IPS DF 6.9 (cell line): ENCODE measurements at places on chromosomes 13 and 19.

DNA sequence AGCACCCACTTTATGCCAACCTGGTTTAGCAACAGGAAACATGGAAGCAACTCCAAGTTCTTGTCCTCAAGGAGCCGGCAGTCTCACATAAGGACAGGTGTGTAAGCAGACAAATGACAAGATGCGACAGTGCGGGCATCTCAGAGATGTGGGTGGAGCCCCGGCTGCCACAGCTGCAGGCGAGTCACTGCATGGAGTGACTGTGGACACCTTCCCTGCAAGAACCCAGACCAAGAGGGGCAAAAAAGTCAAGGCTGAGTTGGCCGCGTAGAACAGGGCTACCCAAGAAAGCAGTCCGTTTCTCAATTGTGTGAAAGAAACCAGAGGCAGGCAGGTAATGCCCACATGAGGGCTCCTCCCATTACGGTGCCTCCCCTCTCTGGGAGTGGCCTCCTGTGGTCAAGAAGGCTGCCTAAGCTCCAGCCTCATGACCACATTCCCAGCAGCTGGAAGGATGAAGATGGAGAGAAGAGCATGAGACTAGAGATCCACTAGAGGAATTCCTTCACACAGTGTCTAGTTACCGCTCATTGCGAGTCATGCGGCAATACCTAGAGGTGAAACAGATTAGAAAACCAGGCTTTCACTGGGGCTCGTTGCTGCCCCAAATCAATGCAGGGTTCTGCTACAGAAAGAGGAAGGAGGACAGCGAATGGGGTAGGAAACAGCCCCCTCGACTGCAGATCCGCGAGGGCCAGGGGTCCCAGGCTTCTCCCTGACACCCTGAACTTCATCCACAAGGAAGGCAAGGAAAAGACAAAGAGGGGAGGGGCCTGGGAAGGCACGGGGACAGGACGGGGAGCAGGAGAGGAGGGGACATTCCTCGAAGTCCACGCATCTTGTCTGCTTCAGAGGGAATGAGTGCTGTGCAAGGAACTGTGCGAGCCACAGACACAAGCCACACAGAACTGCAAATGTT is 80.2 kb downstream of the SPACA7 start:
- no peak for DNase-seq

DNA sequence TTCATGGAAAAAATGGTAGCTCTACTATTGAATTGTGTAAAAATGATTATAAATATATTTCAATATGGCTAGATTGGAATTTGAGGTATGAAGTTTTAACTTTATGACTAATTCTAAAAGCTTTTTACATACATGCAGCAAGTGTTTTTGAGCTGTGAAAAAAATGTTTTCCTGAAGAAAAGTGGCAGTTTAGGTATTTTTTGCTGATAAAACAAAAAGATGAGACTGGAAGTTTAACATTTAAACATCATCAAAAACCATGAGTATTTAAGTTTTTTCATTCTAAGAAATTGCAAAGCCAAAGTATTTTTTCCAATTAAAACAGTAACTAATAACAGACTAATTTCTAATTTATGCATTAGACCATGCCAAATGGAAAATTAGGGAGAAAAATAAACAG is 751.1 kb downstream of the FGF9 start:
- no peak for DNase-seq

DNA sequence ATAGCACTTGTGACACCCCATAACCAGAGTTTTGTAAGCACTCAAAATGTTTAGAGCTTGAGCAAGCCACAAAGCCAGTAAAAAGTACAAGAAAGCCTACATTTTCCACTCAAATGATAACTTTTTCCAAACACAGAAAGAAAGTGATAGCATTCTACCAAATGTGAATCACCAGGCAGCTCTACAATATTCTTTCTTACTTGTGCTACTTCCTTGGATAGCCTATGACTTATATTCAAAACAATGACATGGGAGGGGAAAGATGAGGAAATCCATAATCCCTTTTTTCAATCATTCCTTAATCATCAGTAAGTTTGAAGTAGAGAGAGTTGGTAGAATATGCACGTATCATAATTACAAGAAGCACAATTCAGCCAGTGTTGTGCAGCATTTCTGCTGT is 650.8 kb upstream of the PCDH9 start:
- no peak for DNase-seq

DNA sequence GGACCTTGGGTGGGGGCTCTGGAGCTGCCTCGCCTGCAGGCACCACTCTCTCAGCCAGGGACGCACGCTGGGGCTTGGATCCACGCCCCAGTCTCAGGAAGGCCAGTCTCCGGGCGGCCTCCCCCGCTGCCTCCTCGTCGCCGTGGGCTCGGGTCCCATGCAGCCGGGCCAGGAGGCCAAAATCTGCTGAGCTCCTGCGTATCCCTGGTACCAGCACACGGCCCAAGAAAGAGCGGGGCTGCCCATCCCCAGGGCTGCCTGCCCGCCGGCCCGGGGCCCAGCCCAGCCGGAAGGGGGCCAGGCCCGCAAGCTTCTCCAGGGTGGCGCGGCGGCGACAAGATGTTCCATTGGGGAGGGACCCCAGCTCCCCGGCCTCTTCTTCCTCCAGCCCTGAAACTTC is 6.7 kb downstream of the EXOC3L2 start:
- no peak for DNase-seq
